ENCODE measurements at places on chromosomes 1 and 21.
A peak's percentile ranks its signal among the peaks of the same experiment; 100 is the strongest.

DNA sequence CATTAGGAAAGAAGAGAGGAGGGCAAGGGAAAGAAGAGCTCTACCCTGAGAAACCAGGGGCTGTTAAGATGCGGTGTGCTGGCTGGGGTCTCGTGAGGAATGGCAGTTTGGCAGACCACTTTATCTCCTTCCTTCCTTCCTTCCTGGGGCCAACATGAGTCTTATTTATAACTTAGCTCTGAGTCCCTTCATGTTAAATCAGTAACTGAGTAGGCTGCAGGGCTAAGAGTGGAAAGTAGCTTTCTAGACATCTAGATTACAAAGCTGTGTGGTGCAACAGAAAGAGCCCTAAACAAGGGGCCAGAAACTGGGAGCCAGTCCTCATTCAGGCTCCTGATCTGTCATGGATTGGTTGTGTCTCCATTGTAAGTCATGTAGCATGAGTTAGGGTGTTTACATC, 135.4 kb upstream of the DUSP10 start:
- no peak for DNase-seq

GRCh38 chr1:92211166-92211565, 6.5 kb upstream of the C1orf146 start:
- DNase-seq, result no peak

GRCh38 chr1:205255941-205256780, 28.4 kb downstream of the TMCC2 start:
- DNase-seq, result peak; percentile 30

- no peak for DNase-seq
Measured at GRCh38 chr1:41739061-41739955, 179.4 kb downstream of the HIVEP3 start.

DNA sequence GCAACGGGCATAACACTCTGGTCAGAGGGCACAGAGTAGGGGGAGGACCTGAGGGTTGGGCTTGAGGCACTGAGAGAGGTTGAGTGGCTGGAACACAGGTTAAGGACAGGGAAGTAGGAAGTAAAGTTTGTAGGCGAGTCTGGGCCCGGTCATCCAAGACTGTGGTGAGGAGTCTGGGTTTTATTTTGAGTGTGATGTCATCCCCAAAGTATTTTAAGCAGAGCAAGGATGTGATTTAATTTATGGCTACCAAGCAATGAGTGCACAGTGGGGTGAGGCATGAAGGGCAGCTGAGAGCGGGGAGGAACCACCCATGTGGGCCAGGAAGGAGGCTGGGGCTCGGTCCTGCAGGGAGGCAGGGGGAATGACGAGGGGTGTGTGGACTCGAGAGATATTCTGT, 11.2 kb upstream of the VWA5B1 start:
- no peak for DNase-seq

- no peak for DNase-seq
Measured at GRCh38 chr1:184910691-184911091, 63.6 kb downstream of the NIBAN1 start.

DNA sequence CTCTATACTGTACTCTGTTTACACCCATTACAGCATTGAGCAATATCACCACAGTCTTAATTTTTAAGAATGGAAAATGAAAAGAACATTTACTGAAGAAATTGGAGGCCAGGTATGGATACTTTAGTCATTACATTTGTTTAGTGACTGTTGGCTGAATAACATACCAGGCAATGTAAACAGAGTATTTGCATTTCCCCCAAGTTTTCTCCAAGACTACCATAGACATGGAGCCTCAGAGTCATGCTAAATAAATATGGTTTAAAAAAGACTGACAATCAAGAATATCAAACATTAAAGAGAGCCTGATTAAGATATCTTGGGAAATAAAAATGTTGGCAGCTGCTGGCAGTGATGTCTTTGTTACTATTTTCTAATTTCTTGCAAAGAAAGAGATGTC, 136.9 kb upstream of the ADAMTS5 start:
- DNase-seq, result no peak

- DNase-seq, result no peak
Measured at GRCh38 chr1:209421978-209422680, 161.4 kb upstream of the CAMK1G start.

- DNase-seq, result no peak
Measured at GRCh38 chr1:156705321-156705917, at the start of gene CRABP2. Gene CRABP2 (minus strand): TSS chr1:156705583. CDS start chr1:156705446, 137 bp downstream.

DNA sequence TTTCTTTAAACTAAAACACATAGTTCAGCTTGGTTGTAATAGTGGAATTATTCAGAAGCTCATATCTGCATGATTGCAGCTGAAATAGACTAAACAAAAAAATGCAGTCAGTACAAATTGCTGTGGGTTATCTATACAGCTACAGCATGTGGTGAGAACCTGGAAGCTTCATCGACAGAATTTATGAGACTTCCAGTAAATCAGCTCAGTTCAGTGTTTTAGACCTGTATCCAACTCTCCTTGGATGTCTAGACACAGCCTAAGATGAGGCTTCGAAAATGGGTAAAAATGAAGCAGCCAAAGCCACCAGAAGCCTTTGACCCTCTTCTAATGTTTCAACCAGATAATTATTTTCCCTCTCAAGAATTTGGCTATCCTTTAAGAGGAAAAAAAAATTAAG, 127.1 kb upstream of the C1orf105 start:
- no peak for DNase-seq

DNA sequence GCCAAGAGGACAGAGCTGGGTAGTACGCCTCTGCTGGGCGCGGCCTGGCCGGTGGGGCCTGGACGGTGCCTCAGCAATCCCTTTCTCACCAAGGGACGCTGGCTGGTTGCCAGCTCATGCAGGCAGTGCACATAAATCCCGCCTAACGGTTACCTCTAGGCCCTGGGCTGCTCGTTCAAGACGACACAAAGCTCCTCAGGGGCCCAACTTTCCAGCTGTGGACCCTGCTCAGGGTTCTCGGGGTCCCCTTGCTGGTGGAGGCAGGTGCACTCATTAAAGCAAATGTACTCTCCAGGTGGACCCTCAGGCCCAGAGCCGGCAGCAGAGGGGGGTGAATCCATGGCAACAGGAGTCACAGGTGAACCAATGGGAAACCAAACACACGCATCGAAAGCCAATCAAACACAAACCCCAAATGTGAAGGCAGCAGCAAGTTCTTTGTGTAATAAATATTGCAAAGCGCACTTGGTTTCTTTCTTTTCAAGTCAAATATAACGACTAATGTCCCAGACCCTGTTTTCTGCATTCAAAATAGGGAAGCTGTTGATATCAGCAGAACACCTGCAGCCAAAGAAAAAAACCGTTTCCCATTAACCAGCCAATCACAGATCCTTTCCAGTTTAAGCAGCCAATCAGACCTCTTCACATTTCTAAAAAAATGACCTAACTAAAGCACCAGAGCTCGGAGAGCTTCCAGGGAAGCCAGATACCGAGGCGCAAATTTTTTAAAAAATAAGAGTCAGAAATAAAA, 26.1 kb upstream of the CLSTN1 start:
- no peak for DNase-seq

DNA sequence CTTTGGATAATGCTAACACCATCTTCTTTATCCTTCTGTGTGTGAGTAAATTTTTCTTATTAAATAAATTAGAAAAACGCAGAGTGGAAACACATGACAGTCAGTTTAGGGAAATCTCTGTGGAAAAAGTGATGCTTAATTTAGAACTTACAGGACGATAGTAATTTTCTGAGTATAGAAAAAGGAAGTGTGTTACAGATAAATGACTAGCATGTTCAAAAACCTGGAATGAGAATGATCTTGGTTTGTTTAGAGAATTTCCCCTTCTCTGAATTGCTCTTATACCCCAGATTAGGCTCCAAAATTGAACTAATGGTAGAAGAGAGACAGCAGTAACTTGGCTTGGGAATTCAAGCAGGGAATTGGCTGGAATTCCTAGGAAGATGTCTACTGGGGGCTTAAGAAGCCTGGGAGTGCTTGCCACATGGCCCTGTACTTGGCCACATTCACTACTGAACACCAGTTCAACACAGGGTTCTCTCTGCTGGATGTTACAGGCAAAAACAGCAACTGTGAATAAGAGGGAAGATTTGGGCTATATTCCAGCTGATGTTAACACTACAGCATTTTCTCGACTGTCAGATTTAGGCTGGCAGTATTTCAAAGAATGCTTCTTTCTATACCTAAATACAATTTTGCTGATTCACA, 1004.2 kb downstream of the TTLL7 start:
- no peak for DNase-seq

GRCh38 chr1:99250728-99251127, 13.6 kb upstream of the PLPPR4 start:
- no peak for DNase-seq

GRCh38 chr1:83815330-83815729, 183.6 kb downstream of the TTLL7 start:
- no peak for DNase-seq

DNA sequence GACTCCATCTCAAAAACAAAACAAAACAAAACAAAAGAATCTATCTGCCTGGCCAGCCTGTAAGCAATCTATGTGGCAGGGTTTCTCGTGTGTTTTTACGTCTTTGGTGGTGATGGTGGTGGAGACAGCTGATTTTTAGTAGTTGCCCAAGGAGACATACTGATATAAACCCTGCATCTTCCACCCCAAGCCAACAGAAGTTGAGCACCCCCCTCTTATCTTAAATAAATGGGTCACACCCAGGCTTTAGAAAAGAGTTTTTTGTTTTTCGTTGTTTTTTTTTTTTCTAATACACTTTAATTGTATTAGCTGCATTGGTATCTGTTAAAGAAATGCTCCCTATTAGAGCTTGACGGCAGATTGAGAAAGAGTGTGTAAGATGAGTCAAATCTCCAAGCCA, 134.7 kb downstream of the GLUL start:
- DNase-seq, result no peak

DNA sequence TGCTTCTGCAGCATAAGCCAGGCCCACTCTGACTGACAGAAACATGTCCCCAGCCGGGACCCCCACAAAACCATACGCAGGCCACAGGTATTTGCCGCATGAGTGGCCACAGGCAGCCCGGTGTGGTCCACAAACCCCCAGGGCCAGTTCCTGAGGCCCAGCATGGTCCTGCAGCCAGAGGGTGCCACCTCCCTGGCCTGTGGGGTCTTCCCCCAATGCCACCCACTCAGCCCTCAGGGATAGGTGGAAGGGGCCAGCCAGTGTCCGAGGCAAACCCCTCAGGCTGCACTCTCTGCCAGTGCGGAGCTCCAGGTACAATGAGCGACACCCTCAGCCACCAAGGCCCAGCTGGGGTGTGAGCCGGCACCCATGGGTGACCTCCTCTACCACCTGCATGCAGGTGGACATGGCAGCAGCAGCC, 43.5 kb downstream of the UBE2G2 start:
- no peak for DNase-seq

- no peak for DNase-seq
Measured at GRCh38 chr1:248343451-248343850, 5.1 kb upstream of the OR14C36 start.

DNA sequence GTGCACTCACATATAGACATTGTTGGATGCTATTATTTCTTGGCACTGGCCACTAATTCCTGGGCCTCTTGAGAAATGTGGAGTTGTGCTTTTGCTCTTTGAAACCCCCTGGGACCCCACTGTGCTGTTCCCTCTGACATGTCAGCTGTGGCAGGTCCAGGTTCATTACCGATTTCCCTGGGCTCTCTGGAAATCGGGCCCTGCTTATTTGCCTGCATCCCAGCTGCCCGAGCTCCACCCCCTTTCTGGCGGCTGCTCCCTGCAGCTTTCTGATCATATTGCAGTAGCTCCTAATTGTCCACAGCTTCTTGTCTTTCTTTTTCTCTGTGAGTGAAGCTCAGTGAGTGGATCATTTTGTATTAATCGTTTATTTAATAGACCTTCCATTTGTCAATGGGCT, 183.7 kb upstream of the FAM78B start:
- DNase-seq, result peak; percentile 86

DNA sequence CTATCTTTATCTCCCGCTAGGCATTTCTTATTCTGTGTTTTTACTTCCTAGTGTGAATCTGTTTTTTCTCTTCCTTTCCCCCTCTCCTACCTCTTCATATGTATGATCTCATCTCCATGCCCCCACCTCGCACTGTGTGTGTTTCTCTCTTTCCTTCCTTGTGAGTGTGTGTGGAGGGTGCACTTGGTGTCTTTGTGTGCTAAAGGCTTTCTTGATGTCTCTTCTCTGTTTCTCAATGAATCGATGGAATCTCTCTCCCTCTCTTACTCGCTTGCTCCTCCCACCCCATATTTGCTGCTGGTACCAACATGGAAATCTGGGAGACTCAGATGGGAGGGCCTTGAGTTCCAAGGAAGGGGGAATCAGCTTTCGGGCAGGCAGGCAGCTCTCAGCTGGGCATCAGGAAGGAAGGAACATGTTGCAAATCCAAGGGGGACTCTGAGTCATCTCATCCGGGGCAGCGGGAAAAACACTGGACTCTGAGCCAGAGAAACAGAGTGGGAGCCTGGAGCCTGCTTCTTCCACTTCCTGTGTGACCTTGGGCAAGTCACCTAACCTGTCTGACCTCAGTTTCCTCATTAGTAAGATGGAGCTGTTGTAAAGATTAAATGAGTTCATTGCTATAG, 147.5 kb downstream of the PTPRU start:
- no peak for DNase-seq

DNA sequence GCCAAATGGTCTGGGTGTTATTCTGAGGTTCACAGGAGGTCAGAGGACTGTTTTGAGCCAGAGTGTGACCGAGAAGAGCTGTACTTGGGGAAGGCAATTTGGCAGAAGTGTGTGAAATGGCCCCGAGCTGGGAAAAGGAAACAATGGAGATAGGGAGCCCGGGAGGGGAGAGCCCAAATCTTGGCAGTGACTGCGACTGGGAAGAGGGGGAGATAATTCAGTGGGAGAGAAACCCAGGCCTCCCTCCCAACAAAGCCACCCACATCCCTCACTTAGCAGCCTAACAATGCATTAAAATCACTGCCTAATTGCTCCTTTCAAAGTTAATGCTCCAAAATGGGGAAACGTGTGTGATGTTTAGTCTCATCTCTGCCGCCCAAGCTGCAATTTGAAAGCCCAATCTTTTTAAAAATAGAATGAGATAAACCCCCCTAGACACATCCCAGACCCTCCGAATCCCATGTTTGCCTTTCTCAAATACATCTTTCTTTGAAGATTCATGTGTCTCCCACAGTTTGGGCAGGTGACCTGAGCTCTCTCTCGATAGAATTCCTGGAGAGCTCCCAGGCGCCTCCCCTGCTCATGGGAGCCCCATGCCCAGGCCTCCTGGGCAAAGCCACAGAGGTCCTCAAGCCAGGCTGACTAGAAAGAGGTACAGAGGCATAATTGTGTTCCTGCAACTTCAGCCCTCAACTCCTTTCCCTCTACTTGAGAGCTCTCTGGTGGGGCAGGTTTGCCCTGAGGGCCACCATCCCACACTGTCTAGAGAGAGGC, 17.3 kb downstream of the LRRC52 start:
- no peak for DNase-seq

DNA sequence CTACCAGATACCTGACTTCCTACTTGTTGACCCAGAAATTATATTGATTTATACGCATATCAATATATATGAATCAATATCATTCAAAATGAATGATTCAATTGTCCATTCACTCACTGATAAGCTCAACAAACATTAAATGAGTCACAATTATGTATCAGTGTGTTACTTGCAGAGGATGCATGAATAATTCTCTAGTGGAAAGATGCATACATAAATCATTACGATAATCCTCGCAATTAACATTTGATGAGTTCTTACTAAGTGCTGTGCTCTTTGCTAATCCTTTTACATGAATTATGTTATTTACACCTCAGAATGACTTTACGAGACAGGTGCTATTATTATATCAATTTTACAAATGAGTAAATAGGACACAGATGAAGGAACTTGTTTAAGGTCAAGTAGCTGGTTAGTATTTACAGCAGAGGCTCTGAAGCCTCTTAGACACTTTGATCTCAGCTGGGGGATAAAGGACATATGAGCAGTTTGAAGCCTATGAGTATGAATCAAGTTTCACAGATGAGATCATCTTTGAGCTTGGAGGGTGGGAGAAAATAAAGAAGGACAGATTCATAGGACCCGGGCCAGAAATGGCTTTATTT, 112.8 kb upstream of the ADAMTS5 start:
- DNase-seq, result no peak
